ENCODE measurements at places on chromosomes 2 and 18.

DNA sequence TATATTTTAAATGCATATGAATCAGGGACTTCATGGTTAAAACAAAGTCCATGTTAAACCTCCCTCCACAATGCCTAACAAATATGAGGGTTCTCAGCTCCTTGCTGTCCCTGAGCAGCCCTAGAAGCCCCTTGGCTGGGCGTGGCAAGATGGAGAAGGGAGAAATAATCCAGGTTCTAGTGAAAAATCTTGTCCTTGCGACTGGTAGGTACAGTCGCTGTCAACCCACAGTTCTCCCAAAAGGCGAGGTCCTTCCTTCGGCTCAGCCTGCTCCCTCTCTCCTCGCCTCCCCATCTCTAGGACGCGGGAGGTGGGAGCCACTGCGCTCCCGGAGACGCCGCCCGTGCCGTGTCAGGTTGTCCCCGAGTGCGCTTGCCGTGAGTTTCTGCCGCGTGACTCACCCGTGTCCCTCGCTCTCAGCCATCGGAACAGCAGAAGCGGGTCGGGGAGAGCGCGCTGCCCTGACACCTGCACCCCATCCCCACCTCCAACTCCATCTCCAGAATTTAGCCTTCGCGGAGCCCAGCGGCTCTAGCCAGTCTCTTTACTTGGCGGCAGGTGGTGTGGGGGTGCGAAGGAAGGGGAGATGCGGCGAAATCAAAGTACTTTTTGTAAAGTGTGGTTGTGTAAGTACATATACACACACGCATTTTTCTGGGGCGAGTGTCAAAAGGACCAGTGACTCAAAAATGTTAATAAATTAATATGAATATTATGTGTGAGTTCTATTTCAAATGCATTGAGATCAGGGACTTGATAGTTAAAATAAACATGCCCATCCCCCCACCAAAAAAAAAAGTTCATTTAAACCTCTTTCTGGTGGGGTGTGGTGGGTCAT lies 65.1 kb upstream of the TMEM17 start:
- DNase-seq = no peak

- DNase-seq = no peak
Measured at GRCh38 chr2:119137502-119137901, 21.0 kb downstream of the C1QL2 start.

GRCh38 chr2:13652531-13653313 lies 936.0 kb downstream of the TRIB2 start:
- no peak for DNase-seq

GRCh38 chr2:133713049-133713580 lies 144.9 kb upstream of the NCKAP5 start:
- no peak for DNase-seq

- DNase-seq = no peak
Measured at GRCh38 chr2:202249521-202250253, 11.3 kb upstream of the SUMO1 start.

DNA sequence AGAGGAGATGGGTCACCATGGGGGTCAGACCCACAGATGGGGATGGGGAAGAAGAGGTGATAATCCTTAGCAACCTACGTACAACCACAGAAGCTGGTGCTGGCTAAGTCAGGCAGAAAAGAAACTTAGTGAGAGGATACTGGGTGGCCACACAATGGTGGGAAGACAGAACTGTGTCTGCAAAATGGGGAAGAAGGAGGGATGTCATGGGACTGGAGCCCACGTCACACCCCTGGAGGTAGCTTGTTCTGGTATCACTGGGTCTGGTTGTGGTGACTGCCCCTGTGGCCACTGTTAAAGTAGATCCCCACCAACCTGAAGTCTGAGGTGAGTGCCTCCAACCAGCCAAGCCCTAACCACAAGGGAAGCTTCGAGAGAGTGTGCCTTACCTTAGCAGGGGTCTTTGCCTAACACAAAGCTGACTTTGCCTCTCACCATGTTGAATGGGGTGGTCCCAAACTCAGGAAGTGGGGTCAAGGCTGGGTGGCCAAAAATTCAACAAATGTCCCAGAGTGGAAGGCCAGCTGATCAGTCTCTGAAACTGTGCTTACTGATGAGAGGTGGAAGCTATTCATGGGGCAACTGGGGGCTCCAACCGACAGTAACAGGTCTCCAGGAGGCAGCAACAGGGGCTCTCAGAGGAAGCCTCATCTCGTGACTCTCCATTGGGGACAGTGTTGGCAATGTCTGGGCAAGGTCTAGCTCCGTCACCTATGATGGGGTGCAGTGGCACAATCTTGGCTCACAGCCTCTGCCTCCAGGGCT lies 64.8 kb upstream of the SLC1A4 start:
- no peak for DNase-seq

DNA sequence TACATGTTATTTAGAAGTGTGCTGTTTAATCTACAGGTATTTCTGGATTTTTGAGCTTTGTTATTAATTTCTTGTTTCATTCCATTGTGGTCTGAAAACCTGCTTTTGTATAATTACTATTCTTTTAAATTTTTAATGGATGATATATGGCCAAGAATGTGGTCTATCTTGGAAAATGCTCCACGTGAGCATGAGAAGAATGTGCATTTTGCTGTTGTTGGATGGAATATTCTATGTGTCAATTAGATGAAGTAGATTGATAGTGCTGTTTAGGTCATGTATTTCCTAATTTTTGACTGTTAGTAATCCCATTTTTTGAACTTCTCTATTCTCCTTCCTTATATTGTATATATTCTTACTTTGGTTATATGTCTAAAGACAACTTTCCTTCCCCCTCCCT lies 19.9 kb upstream of the TTN start:
- DNase-seq = no peak

All from midbrain (tissue), 1 donor.